ENCODE measurements at places on chromosomes 11 and 22. TPM values are rescaled to one million over a fixed set of nuclear protein-coding genes. Genes with fewer than 3 reads are reported as not detected.

DNA sequence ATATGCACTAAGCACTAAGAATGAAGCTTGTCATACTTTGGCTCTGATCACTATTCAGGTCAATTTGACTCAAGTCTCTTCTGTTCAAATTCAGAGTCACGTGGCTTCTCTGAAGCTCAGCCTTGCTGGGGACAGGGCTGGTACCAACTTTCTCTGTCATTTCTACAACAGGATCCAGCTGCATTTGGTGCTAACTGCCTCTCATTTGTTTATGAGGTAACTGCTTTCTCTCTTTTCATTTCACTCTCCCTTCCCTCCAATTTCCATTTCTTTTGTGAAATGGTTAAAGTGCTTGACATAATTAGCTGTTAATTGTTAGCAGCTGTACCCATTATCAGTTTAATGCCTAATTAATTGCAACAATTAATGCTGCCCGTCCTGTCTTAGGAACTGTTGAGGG lies 259.7 kb upstream of the PLET1 start:
- DNase-seq, result no peak

- DNase-seq, result no peak
Measured at GRCh38 chr11:85109141-85109540, 518.0 kb downstream of the DLG2 start.

- DNase-seq, result no peak
Measured at GRCh38 chr22:48579043-48579927, 1248.4 kb downstream of the BRD1 start.

GRCh38 chr11:125337836-125338834 lies 157.9 kb downstream of the FEZ1 start:
- no peak for DNase-seq

GRCh38 chr11:80280737-80281136 lies 839.9 kb upstream of the TENM4 start:
- no peak for DNase-seq

DNA sequence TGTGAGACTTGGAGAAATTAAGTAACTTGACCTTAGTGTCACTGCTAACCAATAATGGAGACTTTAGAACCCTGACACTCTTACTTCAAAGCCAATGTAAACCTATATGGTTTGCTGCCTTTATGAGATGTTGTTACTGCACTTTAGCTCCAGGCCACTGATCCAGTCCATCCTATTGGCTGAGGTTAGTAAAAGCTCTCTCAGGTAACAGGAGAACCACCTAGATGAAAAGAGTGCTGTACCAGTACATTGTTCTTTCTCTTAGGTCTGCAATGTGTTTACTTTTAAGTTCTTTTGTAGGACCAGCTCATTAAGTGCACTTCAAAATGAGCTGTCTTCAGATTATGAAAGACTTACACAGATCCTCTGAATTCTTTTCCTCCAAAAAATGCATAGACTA lies 994.0 kb upstream of the FAT3 start:
- no peak for DNase-seq

DNA sequence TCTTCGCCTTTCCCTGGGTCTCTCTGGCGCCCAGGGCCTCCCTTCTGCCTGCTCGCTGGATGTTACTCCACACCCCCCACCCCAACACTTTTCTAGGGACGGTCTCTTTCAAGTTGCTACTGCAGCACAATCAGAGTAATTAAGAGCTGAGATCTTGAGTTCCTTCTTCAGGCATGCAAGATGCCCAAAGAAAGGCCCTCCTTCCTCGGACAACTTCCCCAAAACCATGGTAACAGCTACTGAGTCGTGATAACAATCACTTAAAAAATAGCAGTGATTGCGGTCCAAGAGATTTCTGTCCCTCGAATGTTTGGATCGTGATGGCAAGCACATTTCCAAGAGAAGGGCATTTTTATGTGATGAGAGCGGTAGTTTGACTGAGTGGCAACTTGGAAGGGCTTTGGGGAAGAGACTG lies 638 bp upstream of the TENM4 start:
- DNase-seq, result no peak

DNA sequence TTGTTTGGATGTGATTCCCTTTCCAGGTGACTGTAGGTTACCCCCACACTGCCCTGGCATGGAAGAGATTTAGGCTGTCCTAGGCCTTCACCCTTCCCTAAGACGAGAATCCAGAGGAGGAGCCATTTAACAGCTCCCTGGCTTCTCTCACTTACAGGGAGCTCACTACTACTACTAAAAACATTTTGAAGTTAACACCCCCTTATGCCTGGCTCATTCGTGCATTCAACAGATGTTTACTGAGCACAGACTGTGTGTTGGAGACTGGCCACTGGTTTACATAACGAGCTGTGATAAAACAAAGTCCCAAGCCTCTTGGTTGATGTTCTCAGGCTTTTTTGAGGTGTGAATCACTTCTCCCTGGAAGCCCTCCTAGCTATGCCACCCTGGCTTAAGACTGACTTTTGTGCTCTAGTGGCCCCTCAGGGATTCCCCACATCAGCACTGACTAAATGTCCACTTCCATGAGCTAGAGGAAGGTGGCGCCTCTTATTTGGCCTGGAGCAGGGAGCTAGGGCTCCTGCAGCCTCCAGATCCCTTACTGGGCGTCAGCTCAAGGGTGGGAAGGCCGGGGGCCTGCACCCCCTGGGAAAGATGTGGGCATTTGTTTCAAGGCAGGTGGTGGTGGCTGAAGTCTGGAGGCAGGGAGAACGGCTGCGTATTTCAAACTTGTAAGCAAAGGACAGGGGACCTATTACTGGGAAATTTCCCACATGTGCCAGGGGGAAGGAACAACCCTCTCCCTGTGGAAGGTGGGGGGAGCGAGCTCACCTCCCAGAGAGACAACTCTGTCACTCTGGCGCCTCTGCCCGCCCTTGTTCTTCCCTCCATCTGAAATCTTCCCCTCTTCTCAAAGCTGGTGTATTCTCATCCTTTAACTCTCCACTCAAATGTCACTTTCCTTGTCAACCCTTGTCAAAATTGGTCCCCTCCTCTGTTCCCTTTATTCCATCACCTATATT lies 19.4 kb upstream of the MALAT1 start:
- DNase-seq, result no peak

DNA sequence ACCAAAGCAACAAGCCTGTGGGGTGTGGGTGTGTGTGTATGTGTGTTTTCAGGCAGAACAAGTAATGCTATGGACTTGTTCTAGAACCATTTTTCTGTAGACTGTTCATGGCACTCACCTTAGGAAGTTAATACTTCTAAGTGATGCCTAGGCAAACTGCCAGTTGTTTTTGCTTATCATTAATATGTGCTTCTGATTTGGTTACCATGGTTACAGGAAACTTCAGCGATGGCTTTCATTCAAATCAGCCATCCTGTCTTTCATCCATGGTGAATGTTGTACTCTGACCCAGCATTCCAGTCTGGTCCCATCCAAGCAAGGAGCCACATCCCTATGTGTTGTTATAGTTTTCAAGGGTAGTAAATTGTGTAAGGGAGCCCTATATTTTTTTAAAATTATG lies 49.8 kb upstream of the ARHGAP20 start:
- no peak for DNase-seq

GRCh38 chr22:50047346-50047745 lies 10.8 kb downstream of the TTLL8 start:
- no peak for DNase-seq

- no peak for DNase-seq
Measured at GRCh38 chr22:43101306-43101705, 9.2 kb upstream of the BIK start.

GRCh38 chr22:48870436-48870835 lies 957.2 kb downstream of the BRD1 start:
- no peak for DNase-seq

DNA sequence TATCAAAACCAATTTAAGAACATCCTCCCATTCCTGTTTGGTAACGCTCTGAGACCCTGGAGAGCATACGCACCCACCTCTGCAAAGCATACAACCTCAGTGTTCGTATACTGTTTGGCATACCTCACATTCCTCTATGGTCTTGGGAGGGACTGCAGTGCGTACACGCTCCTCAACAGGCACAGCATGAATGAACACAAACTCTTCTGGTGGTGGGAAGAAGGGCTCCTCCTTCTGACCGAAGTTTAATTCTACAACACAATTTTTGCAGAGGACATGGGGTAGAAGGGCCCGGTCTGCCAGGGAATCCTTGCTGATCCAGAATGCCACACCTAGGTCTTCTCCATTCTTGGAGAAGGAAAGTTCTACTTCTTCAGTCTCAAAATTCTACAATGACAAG lies 5.3 kb downstream of the HNRNPUL2 start:
- DNase-seq, result no peak

Gene CPT1A
- 153 TPM for total RNA-seq

Gene FEN1
- 67.6 TPM for total RNA-seq

Gene SLC29A2
- 28.3 TPM for total RNA-seq

Gene RHOD
- total RNA-seq, result 33.5 TPM

Gene TRIM44
- 80.3 TPM for total RNA-seq

Gene NTM
- 0.10 TPM for total RNA-seq

Gene HOATZ
- total RNA-seq, result not detected

Gene OR2AT4
- total RNA-seq, result not detected

Gene MS4A7
- total RNA-seq, result 0.23 TPM
